T-helper 17 cell (primary cell): ENCODE measurements at places on chromosomes 4 and X. TPM values are rescaled to one million over a fixed set of nuclear protein-coding genes. Genes with fewer than 3 reads are reported as not detected.

The AKAP4 gene
- not detected for total RNA-seq

The GYG2 gene
- not detected for total RNA-seq

The DMRTC1B gene
- total RNA-seq, result 0.86 TPM

The MAPK10 gene
- 5.9 TPM for total RNA-seq

The SEPTIN11 gene
- total RNA-seq, result 40.3 TPM

The TMSB15B gene
- 7.2 TPM for total RNA-seq

DNA sequence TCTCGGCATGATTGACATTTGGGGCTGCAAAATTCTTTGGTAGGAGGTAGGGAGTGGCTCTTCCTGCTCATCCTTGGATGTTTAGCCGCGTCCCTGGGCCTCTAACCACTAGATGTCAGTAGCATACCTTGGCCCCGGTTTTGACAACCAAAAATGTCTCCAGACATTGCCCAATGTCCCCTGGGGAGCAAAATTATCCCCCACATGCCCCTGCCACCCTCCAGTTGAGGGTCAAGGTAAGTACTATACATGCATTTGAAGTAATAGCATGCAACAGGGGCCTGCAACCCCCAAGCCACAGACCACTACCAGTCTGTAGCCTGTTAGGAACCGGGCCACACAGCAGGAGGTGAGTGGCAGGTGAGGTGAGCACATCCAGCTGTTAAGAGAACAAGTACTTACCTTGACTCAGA is 17.6 kb upstream of the KIAA1210 start:
- no peak overlapping the region for H3K4me3 ChIP-seq
- H3K4me1 ChIP-seq, result no peaks in the 10 kb centered on the region
- H3K27me3 ChIP-seq, result no peaks in the 10 kb centered on the region
- no peak for DNase-seq

- H3K27me3 ChIP-seq, result no peaks in the 10 kb centered on the region
- no peaks in the 10 kb centered on the region for H3K4me1 ChIP-seq
- H3K27ac ChIP-seq, result no peak overlapping the region
- no peak for DNase-seq
These were observed 500.7 kb downstream of the ZNF674 start for GRCh38 chrX:46044486-46044885.

DNA sequence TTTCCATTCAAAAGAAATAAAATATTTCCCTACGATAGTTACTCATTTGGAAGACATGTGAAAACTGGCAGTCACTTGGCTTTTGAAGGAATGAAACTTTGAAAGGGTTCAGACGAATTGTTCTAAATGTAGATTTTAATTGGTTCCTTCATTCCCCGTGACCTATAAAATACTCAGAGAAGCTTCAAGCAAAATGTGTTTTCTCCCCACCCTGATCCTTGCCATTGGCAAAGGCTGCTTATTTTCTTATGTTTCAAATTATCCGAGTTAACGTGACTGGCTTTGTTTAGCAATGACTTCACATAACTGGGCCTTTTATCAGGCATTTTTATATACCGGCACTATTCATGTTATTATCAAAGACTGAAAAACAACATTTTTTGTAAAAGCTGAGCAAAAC is 204.1 kb upstream of the NEIL3 start:
- no peak overlapping the region for H3K4me3 ChIP-seq
- H3K4me1 ChIP-seq, result peaks cover 2% of the 10 kb centered on the region
- DNase-seq, result no peak
- H3K36me3 ChIP-seq, result no peaks in the 10 kb centered on the region

- no peaks in the 10 kb centered on the region for H3K36me3 ChIP-seq
- no peak overlapping the region for H3K4me3 ChIP-seq
- H3K27ac ChIP-seq, result no peak overlapping the region
- no peaks in the 10 kb centered on the region for H3K4me1 ChIP-seq
- DNase-seq, result no peak
These were observed 6.3 kb downstream of the MAGEB1 start for GRCh38 chrX:30253257-30253656.

- H3K4me1 ChIP-seq, result peaks cover 5% of the 10 kb centered on the region
- no peak overlapping the region for H3K4me3 ChIP-seq
- peaks cover 26% of the 10 kb centered on the region for H3K27me3 ChIP-seq
- H3K36me3 ChIP-seq, result peaks cover 4% of the 10 kb centered on the region
- no peak overlapping the region for H3K27ac ChIP-seq
These were observed 243.7 kb downstream of the TENM3 start for GRCh38 chr4:182486881-182487280.

DNA sequence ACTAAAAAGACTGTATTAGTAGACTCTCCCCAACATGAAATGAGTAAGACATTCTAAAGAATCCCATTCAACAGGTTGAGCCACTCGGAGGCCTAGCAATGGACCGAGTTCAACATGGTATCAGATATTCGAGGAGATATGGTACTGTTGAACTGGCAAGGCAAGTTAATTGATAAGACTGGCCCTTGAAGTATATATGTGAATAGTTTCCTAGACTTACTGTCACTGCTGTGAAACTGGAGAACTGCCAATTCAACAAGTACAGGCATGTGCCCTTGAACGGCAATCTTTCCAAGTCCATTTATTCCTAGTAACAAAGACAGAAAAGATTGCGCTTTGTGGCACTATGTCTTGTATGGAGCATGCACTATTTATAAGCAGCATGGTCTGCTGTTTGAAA is 24.4 kb downstream of the FAT1 start:
- no peaks in the 10 kb centered on the region for H3K4me1 ChIP-seq
- no peaks in the 10 kb centered on the region for H3K36me3 ChIP-seq
- H3K27me3 ChIP-seq, result no peaks in the 10 kb centered on the region
- H3K27ac ChIP-seq, result no peak overlapping the region
- no peak overlapping the region for H3K4me3 ChIP-seq

GRCh38 chr4:128916832-128917231 is 107.3 kb downstream of the JADE1 start:
- no peak for DNase-seq
- H3K27me3 ChIP-seq, result no peaks in the 10 kb centered on the region
- no peak overlapping the region for H3K4me3 ChIP-seq
- no peak overlapping the region for H3K27ac ChIP-seq

GRCh38 chr4:118760092-118760491 is 74.9 kb downstream of the METTL14 start:
- no peaks in the 10 kb centered on the region for H3K27me3 ChIP-seq
- no peak overlapping the region for H3K4me3 ChIP-seq
